H9 (cell line): ENCODE measurements at places on chromosomes 13 and 19.
A peak's percentile ranks its signal among the peaks of the same experiment; 100 is the strongest.

DNA sequence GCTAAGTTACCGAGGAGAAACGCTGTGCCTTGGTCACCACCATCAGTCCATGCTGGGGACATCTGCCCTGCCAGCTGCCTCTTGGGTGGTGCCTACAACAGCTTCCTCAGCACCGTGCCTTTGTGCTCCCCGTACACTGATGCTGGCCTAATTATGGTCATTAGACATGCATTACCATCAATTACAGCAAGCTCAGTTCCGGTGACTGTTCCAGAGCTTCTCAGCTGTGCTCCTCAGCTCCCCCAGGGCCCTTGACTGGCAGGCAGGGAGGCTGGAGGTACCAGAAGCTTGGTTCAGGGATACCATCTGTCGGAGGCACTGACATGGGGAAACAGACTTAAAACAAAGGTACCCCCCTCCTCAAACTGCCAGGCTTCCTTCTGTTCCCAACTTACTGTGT lies 40.2 kb downstream of the CILP2 start:
- no peak for DNase-seq

DNA sequence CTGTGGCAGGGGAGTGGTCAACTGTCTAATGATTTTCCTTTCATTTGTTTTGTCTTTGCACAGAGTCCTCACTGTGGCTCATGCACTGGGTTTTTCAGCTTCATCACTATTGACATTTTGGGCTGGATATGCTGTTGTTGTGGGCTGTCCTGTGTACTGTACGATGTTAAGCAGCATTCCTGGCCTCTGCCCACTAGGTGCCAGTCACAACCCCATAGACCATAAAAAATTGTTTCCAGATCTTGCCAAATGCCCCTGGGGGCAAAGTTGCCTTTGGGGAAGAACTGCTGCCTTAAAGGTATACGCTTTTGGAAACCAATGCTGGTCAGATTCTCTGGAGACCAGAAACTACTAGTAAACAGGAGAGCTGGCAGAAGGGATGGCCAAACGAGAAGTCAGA lies 310.4 kb downstream of the SPRY2 start:
- no peak for DNase-seq

DNA sequence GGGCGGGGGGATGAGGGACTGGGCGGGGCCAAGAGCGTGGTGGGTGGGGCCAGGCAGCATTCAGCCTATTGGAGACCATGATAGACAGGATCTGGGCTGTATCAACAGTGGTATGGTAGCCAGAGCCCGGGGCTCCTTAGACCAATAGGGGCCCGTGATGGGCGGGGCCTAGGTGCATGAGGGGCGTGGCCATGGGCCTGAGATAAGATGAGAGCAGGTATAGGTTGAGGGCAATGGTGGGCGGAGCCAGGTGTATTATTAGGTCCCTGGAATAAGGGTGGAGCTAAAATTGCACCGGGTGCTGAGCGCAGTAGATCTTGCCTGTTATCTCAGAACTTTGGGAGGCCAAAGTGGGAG lies 5.3 kb downstream of the ABCA7 start:
- DNase-seq = peak; percentile 97

GRCh38 chr13:110616103-110617101 lies 1.1 kb downstream of the NAXD start:
- DNase-seq = no peak

GRCh38 chr13:95323930-95324662 lies 22.8 kb upstream of the ABCC4 start:
- DNase-seq = no peak

GRCh38 chr13:59276436-59276835 lies 887.3 kb downstream of the DIAPH3 start:
- DNase-seq = no peak

GRCh38 chr13:46754812-46755211 lies 42.1 kb downstream of the ESD start:
- DNase-seq = no peak

- DNase-seq = no peak
These were observed 9.5 kb downstream of the TUBA3C start for GRCh38 chr13:19172007-19172646.

- DNase-seq = no peak
These were observed 16.1 kb upstream of the AKAP11 start for GRCh38 chr13:42255886-42256285.

DNA sequence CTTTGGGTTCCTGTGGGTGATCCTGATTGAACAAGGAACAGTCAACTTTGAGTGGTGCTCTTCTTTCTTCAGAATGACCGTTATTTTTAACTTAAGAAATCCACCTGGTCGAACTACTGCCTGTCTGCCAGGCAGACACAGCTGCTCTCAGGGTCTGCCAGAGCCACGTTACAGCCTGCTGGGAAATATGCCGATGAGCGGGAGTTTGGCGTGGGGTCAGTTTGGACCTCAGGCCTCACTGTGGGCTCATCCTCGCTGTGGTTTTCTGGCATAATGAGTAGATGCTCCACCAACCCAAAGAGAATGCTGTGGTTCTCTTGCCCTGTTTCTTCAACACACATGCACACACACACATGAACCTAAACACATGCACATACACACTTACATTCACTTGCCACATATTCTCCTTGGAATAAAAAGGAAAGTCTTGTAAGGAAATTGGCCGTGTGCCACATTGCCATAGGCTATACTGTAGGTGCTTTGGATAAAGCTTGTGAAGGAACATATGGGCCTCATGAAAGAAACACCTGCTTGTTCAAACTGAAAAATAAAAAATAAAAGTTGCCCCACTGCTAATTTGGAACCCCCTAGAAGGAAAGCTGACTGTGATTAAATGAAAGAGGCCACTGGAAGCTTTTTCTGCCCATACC lies 598.7 kb upstream of the KLF12 start:
- no peak for DNase-seq

- DNase-seq = no peak
These were observed 195.8 kb downstream of the UQCRFS1 start for GRCh38 chr19:29016926-29017760.

GRCh38 chr13:79799059-79799867 lies 318.3 kb downstream of the NDFIP2 start:
- DNase-seq = no peak

- no peak for DNase-seq
These were observed 317.4 kb downstream of the NALCN start for GRCh38 chr13:101098873-101099272.

- no peak for DNase-seq
These were observed 42.1 kb upstream of the C1QTNF9 start for GRCh38 chr13:24267274-24267673.

- peak; percentile 34 for DNase-seq
These were observed 331.1 kb upstream of the KLF12 start for GRCh38 chr13:74465271-74465670.

DNA sequence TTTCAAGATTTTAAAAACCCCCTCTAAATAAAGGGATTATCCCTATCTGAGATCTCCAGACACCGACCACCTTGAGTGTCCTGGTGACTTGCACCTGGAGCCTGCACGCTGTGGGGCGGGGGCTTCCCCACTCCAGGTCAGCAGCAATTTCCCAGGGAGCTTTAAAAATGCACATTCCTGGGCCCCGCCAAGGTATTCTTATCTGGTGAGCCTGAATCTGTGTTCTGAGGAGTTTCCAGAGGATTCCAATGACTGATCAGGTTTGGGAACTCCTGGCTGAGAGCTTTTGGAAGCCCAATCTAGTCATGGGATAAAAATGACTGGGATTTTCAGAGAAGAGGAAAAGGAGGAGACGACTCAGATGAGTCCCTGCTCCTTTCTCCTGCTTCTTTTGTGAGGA lies 66.1 kb downstream of the FGF9 start:
- DNase-seq = no peak

DNA sequence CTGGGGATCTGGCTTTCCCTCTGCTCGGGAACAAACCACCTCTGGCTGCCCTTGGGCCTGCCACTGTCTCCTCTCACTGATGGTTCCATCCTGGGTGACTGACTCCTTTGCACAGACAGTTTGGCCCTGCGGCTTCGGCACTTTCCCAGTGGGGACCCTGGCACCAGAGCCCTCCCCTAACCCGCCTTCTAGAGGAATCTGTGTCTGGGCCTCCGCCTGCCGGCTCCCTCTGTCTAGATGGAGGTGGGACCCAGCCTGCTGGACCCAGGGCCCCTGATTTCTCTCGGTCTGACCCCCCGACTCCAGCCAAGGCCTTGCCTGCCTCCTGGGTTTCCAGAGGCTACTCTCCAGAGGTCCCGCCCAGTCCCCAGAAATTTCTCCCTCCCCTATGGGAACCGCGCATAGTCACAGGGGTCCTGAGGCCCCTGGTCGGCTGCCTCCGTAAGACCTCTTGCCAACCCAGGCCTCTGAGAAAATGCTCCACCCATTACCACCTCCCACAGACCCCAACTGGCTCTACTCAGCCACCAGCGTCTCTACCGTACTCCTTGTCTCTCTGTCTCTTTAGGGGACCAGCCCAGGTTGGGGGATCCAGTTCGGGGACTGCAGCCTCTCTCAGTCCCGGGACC lies 2.7 kb downstream of the CCDC106 start:
- DNase-seq = no peak

GRCh38 chr13:33164331-33164730 lies 121.2 kb downstream of the STARD13 start:
- DNase-seq = no peak
